SK-N-SH (cell line): ENCODE measurements at places on chromosomes 7 and 10. TPM values are rescaled to one million over a fixed set of nuclear protein-coding genes. Genes with fewer than 3 reads are reported as not detected.

GRCh38 chr10:91590904-91591796, 41.7 kb downstream of the PPP1R3C start:
- peak; percentile 73 for DNase-seq

GRCh38 chr7:112189691-112190090, 16.5 kb downstream of the DOCK4 start:
- no peak for DNase-seq

DNA sequence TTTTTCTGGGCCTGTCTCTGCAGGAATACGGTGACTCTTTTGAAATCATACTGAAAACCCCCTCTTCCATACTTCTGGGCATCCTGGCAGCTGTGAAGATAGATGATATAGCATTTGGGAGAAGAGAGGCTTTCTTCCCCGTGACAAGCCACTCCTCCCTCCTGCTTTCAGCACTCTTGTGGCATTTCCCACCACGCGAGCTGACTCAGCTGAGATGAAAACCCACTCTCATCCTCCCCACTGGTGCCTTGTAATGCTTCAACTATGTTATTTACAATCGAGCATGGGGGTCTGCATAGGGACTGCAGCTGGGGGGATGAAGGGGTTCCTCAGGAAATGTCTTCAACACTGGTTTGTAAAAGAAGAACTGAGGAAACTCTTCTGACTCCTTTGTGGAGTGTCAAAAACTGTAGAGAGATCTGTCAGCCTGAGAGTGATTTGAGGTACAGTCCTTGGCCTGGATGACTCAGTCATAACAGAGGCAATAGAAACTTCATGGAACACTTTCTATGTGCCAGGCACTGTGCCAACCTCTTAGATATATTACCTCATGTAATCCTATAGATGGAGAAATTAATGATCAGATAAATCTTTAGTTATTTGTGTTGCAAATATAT, 1.7 kb upstream of the TBATA start:
- no peak for DNase-seq

- no peak for DNase-seq
These were observed 56.5 kb upstream of the PCGF5 start for GRCh38 chr10:91163869-91164474.

Gene CALU
- polyA plus RNA-seq, result 195 and 294 TPM in 2 replicates

Gene ADRB1
- not detected in 2 replicates for polyA plus RNA-seq

Gene TMEM139
- 0.05 and 0.19 TPM in 2 replicates for polyA plus RNA-seq
